ENCODE measurements at places on chromosomes 6 and 20.

DNA sequence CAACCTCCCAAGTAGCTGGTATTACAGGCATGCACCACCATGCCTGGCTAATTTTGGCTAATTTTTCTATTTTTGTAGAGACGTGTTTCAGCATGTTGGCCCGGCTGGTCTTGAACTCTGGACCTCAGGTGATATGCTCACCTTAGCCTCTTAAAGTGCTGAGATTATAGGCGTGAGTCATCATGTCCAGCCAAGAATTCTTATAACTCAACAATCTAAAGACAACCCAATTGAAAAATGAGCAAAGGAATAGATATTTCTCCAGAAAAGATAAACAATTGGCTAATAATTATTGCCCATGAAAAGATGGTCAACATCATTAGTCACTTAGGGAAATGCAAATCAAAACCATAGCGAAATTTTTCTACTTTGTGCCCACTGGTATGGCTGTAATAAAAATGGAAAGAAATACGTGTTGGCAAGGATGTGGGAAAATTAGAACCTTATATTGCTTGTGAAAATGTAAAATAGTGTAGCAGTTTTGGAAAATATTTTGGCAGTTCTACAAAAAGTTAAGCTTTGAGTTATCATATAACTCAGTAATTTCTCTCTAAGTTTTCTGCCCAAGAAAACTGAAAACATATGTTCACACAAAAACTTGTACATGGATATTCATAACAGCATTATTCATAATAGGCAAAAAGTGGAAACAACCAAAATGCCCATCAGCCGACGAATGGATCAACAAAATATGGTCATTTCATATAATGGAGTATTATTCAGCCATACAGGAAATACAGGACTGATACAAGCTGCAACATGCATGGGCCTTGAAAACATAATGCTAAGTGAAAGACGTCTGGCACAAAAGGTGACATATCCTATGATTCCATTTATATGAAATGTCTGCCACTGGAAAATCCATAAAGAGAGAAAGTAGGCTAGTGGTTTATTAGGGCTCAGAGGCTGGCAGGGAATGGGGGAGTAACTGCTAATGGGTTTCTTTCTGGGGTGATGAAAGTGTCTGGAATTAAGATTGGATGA, 87.8 kb downstream of the UTRN start:
- DNase-seq: no peak

- DNase-seq: no peak
Measured at GRCh38 chr20:59223182-59223601, 59.6 kb downstream of the ZNF831 start.

DNA sequence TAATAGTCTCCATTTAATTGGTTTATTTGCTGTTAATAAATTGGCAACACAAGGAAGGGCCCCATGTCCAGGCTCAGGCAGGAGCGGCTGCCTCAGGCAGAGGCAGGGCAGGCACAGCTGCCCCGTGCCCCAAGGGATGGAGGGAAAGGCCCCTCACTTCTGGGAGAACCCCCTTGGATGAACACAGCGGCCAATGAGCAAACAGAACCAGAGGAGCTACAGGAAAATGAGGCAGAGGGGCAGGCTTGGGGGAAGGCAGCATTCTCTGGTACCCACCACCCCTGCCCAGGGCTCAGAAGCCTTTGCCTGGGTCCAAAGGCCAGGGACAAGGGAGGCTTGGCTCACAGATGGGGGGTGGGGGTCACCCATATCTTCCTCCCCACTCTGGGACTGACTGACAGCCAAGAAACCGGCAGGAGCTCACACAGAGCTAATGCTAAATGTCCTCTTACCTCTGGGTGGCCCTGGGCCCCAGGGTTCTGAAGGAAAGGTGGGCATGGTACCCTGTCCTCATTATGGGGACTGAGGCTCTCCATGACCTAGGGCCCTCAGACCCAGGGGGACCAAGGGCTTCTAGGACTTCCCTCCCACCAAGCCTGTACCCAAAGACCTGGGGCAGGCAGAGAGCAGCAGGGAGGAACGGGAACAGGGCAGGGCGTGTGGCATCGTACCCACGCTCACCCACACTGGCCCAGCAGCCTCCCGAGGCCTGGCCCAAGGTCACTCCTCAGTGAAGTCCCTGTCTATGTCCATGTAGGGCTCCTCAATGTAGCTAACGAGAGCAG, 47.0 kb downstream of the MYH7B start:
- no peak for DNase-seq

DNA sequence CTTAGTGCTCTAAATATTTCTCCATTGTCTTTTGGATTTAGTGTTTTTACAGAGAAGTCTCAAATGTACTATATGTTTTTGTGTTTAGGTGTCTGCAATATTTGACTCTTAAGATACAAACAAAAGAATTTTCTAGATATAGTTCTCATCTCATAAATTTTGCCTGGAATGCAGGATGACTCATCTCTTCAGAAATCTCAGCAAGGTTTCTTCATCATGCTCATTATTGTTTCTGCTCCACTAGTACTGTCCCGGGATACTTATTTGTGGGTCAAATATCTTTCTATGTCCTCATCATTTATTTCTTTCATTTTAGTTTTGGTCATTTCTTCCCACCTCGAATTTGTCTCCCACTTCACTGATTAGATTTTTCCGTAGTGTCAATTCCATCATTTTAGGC, 9.5 kb downstream of the AHI1 start:
- DNase-seq: no peak

GRCh38 chr6:57224769-57225515, 2.8 kb upstream of the RAB23 start:
- no peak for DNase-seq

DNA sequence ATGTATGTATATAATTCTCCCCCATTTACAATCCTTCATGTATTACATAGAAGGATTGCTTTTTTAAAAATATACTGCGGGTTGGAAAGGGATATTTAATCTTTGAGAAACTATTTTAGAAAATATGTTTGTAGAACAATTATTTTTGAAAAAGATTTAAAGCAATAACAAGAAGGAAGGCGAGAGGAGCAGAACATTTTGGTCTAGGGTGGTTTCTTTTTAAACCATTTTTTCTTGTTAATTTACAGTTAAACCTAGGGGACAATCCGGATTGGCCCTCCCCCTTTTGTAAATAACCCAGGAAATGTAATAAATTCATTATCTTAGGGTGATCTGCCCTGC, 3.6 kb downstream of the FOXC1 start:
- no peak for DNase-seq

DNA sequence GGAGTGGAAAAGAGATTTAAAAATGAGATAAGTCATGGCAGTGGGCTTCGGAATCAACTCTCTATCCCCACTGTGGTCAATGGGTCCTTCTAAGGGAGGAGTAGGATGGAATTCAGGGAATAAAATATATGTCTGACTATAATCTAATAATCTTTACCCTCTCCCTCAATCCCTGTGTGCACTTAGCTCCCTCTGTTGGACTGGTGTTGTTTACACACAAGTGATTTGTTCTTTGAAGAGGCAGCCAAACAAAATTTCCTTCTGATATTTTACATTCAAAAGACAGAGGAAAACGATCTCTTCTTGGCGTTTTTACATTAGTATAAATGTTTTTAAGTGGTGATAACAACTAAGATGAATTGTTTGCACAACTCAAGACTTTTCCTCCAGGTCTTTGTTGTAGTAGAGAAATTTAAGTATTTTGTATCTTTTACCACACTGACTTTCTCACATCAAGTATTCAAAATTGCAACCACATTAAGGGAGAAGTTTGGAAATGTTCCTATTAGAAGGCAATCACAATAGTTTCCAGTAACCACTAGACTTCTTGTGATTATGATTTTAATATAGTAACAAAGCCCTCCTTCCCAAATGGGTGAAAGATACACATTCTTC, 317.8 kb downstream of the CENPW start:
- peak; percentile 46 for DNase-seq

DNA sequence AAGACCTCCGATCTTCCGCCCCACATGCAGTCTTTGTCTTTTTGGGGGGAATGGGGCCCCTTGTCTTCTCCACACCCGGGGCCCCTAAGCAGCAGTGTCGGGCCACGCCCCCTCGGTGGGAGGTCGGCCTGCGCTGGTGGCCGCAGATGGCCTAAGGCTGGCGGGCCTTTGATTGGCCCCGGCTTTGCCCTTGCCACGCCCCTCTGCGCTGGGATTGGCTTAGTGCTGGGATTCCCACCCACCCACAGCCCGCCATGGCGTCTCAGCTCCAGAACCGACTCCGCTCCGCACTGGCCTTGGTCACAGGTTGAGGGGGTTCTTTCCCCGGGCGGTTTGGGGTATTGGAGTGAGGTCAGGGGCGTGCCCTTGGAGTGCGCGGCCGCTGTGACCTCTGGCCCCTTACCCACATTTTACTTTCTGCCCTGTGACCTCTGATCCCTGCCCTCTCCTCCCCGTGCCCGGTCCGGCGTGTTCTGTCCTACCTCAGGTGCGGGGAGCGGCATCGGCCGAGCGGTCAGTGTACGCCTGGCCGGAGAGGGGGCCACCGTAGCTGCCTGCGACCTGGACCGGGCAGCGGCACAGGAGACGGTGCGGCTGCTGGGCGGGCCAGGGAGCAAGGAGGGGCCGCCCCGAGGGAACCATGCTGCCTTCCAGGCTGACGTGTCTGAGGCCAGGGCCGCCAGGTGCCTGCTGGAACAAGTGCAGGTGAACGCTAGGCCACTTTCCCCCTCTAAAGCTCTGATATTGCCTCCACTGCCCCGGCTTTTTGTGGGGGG, at the start of gene HSD17B8:
TSS of gene HSD17B8 (plus strand) at position 241 of the 776 bp plus-strand sequence. CDS start at position 255, 14 bp downstream.
- peak; percentile 95 for DNase-seq

- DNase-seq: no peak
Measured at GRCh38 chr6:42761287-42762067, 15.6 kb upstream of the TBCC start.

GRCh38 chr20:2507464-2507863, 1.3 kb downstream of the ZNF343 start:
- DNase-seq: no peak

DNA sequence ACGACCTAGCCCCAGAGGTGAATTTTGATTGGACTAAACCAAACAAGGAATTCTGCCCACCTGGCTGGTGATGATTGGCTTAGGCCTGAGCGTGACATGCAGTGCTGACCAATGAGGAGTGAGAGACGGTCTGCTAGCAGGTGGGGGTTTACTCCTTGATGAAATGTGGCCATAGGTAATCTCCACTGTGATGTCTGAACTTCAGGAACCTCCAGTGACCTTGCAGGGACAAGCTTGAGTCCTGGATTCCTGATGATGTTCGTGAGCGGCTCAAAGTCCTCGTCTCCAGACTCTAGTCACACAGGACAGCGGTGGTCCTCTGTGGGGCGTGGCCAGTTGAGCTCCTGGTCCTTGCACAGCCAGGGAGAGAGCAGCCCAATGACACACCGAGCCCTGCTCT, 8.4 kb downstream of the VSX1 start:
- DNase-seq: no peak

- DNase-seq: no peak
Measured at GRCh38 chr6:111985202-111985731, 68.6 kb upstream of the CCN6 start.

DNA sequence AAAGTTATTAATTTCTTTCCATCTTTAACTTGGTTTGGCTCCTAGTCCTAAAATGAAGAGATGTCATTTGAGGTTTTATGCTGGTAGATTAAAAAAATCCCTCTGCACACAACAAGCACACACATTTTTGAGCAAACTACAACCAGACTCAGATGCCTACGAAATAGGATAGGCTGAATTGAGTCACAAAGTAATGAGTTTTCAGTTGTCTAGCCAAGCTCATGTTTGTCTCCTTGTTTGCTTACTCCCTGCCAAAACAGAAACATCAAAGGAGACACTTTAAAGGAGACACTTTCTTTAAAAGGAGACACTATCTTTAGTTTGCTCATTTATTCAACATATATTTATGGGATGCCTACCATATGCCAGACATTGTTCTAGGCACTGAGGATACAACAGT, 56.2 kb downstream of the TPBG start:
- DNase-seq: no peak

DNA sequence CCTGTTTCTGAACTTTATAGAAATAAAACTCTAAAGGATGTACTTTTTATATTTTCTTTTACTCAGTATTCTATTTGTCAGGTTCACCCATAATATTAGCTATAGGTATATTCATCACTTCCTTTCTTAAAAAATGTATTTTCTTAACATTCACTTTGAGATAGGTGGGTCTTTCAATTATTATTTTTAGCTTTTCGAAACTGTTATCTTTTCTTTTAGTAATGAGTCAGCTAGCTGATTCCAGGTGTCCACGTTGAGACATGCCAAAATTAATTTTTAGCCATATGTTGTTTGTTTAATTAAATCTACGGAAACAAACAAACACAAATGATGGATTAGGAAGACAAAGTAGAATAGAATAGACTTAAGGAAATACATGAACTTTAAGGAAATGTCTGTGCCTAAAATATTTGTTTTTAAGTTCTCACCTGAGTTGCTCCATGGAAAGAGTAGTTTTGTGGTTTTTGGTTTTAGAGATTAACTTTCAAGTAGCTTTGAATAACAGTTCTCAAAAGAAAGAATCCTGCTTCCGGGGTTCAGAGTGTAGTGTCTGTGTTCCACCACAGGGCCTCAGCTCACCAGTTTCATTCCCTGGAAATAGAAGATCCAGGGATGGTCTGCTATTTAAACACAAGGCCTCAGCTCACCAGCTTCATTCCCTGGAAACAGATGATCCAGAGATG, 435.0 kb downstream of the HAO1 start:
- no peak for DNase-seq

GRCh38 chr20:4726710-4727397, 5.1 kb downstream of the PRND start:
- peak; percentile 52 for DNase-seq

DNA sequence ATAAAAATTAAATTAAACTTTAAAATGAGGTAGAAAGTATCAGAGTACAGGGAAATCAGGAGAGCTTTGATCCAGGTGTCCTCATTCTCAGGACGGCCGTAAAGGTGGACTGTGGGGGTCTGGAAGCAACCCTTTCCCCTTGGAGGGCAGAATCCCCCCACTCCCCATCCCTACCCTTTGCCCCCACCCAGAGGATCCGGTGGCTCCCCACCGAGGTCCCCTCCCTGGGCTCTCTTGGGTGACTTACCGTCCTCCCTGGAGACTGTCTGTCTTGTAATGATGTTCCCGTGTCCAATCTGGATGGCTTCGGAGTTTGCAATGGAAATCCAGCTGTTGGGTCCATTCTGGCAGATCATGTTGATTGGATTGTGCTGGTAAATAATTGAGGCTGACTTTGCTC, 7.3 kb downstream of the ZBP1 start:
- DNase-seq: no peak

DNA sequence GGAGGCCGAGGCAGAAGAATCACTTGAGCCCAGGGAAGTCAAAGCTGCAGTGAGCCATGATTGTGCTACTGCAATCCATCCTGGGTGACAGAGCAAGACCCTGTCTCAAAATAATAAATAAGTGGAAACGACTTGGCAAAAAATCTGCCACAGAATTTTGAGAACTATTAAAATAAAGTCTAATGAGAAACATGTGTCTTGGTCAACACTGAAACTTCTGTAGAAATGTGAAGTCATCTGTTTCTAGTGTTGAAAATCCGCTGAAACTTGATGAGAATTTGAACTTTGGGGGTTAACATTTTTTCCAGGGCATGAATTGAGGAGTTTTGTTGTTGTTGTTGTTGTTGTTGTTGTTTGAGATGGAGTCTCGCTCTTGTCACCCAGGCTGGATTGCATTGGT, 29.0 kb upstream of the BCLAF1 start:
- DNase-seq: no peak

GRCh38 chr6:155882527-155883333, 427.1 kb upstream of the NOX3 start:
- DNase-seq: no peak

- DNase-seq: no peak
Measured at GRCh38 chr20:24598996-24599395, 129.6 kb downstream of the SYNDIG1 start.
